H1 (cell line): ENCODE measurements at places on chromosomes 11 and 22. TPM values are rescaled to one million over a fixed set of nuclear protein-coding genes. Genes with fewer than 3 reads are reported as not detected.

DNA sequence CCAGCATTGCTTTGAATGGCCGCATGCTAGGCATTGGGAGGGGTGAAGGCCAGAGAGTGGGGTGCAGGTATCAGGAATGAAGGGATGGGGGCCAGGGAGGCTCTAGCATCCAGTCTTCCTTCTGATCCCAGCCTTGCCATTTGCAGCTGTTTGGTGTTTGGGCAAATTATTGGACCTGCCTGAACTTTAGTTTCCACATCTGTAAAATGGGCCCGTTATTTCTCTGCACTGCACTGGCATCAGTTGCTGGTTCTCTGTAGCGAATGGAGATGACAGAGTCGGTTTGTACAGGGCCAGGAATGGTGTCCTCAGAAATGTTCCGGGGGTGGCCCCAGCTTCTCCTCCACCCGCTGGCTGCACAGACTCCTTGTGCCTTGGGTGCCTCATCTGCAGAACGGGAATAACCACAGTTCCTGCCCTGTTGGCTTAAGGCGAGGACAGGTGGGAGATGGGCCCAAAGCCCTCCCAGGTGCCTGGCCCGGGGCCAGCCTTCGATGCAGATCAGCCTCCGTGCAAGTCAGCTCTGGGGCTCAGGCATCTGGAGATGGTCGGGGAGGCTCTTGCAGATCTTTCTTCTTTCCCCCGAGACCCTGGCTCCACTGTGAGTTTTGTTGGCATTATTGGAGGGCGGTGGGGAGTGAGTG lies 51.4 kb upstream of the SMIM38 start:
- no peak for DNase-seq

DNA sequence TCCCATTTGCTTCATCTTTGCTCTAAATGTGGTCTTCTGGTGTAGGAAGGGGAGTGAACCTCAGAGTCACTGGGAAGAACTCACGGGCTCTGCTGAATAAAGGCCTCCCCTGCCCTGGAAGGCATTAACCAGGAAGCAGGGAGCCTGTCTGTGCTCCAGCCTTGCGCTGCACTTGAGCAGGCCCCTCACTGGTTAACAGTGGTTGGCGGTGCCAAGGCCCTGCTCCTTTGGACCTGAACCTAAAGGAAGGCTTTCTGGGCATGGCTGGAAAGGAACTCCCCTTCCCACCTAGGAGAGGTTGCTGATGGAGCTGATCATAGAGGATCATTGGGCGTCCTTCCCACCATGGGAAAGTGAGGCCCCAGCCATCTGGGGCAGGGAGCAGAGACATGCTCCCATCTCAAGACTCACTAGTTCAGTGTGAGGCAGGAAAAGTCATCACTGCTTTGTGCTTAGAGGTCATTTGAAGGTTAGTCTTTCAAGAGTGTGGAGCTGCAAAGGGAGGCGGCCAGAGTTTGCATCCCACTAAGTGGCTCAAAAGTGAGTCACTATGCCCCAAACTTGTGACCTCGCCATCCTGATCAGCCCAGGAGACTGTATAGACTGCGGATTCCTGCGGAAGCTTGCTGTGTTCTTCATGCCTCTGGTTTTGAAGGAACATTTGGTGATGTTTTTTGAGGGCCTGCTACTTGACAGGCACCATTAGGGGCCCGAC lies 50.4 kb downstream of the DBX1 start:
- DNase-seq: no peak

GRCh38 chr22:30176431-30176830 lies 70.1 kb downstream of the LIF start:
- DNase-seq: no peak

DNA sequence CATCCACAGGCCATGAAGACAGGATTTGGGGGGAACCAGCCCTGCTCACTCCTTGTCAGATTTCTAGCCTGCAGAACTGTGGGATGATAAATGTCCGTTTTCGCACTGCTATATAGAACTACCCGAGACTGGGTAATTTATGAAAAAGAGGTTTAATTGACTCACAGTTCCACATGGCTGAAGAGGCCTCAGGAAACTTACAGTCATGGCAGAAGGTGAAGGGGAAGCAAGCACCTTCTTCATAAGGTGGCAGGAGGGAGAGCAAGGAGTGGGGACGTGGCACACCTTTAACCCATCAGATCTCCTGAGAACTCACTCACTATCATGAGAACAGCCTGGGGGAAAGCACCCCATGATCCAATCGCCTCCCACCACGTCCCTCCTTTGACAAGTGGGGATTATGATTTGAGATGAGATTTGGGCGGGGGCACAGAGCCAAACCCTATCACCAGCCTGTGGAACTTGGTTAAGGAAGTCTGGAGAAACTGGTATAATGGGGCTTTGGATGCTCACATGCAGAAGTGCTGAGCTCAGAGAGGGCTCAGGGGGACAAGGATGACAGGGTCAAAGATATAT lies 50.7 kb downstream of the MYEOV start:
- DNase-seq: no peak

DNA sequence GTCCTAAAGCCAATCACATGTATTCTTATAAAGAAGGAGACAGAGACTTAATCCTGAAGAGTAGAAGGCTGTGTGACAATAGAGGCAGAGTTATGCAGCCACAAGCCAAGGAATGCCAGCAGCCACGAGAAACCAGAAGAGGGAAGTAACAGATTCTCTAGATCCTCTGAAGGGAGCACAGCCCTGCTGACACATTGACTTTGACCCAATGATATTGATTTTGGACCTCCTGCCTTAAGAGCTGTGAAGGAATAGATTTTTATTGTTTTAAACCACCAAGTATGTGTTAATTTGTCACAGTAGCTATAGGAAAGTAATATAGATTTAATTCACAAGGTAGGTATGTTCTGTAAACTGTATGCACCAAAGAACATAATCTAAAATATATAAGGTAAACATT lies 103.6 kb downstream of the TTC17 start:
- no peak for DNase-seq

- no peak for DNase-seq
Measured at GRCh38 chr22:22154040-22154439, 90.5 kb upstream of the VPREB1 start.

DNA sequence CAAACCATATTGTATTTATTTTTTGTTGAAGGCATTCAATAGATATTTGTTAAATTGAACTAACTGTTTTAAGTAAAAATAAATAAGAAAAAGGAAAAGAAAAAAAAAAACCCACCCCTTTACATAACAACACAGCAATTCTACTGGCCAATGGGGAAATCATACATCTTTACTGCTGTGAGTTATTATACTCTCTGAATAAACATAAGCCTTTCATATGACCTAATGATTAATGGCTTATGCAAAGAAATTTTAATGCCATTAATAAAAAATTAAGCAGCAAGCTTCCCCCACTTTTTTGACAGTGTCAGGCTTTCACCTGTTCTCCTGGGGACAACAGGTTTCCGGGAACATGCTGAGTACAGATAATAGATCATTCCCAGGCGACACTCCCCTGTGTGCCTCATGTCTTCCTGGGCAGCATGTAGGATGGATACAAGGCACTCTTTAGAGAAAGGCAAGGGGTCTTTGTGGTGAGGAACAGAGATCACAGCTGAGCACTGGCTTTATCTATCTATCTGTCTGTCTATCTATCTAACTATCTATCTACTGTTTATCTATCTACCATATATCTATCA lies 676.0 kb downstream of the NTM start:
- DNase-seq: no peak

GRCh38 chr11:838441-839279 lies 3.7 kb downstream of the POLR2L start:
- no peak for DNase-seq

DNA sequence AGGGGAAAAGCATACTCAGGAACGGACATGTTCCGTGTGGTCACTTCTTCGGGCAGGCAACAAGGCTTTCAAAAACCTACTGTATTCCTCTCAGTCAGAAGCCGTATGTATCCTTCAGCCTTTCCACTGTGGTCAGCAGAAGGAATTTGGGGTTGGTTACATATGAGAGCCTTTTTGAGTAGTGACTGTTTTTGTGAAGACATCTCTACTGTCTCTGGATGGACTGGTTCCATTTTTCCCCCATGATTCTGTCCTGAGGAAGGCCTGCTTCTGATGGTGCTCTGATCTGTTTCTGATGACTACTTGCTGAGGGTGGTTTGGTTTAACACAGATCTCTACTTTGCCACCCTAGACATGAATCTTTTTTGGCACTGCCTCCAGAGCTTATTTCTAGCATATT lies 63.7 kb upstream of the HORMAD2 start:
- DNase-seq: no peak

DNA sequence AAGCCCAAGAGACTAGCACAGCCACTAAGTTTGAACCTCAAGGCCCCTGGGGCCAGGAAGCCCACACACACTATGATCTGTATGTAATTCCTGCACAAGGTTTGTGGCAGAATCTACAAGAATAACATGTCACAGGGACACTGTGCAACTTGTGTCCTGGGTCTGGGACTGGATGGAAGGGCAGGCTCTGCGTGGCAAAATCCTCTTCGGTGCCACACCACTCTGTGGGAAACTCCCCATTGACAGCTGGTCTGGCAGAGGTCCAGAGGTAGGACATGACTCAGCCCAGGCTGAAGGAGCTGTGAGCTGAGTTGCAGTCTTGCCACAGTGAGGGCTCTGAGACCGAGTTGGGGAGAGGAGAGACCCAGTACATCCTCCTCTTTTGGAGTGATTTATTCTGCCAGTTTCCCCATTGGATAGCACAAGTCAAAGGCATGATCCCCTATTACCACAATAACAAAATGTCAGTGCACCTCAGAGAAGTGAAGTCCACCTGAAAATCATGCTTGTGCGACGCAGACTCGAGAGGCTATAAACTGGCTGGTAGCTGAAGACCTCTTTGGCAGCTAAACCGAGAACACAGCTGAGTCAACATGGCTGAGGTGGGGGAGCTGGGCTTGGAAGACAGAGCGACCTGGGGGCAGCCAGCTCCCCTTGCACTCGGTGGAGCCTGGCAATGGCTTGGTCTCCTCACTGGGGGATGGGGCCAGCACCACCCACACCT lies 23.3 kb upstream of the SERPIND1 start:
- DNase-seq: no peak

- DNase-seq: no peak
Measured at GRCh38 chr11:129365816-129366215, 9.8 kb upstream of the BARX2 start.

DNA sequence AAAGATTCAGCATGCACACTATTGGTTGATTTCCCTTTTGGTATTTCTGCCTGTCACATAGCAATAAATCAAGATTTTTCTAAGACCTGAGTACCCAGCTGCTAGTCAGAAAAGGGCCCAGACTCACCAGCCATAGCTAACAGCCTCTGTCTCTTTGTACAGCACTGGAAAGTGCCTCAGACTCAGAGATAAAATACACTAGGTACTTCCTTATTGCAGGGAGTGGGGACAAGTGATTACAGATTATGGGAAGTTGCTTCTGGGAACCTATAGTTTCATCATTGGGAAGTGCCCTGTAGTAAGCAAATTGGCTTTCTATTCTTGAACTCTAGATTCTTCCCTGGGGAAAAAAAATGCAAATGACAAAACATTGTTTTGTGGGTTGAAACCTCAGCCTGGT lies at the start of gene CASP5:
TSS of gene CASP5 (minus strand) at position 166 of the 400 bp plus-strand sequence. CDS start at position 134, 32 bp downstream.
- no peak for DNase-seq

- DNase-seq: no peak
Measured at GRCh38 chr11:132300283-132300682, 929.9 kb downstream of the NTM start.

DNA sequence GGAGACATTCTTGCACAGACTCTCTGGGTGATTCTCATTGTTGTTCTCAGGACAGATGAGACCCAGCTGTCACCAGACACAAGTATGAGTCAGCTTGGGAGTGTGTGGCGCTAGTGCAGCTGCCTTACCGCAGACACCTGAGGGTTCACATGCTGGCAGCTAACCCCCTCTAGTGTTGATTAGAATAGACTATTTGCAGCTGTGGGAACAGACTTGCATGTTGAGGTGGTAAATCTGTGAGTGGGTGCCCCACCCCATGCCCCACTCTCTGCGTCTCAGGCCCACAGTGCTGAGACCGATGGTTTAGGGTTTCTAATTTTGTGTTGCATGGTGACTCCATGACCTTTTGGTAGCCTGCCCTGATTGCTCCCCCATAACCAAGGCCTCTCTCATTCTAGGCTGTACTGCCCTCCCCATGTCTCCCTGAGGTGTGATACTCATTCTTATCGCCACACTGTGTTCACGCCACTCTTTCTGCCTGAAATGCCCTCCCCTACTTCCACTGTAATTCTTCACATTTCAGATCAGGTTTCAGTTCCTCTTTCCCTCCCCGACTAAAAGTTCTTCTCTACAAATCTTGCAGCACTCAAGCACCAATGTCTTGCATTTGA lies 73.7 kb upstream of the KIRREL3 start:
- no peak for DNase-seq

DNA sequence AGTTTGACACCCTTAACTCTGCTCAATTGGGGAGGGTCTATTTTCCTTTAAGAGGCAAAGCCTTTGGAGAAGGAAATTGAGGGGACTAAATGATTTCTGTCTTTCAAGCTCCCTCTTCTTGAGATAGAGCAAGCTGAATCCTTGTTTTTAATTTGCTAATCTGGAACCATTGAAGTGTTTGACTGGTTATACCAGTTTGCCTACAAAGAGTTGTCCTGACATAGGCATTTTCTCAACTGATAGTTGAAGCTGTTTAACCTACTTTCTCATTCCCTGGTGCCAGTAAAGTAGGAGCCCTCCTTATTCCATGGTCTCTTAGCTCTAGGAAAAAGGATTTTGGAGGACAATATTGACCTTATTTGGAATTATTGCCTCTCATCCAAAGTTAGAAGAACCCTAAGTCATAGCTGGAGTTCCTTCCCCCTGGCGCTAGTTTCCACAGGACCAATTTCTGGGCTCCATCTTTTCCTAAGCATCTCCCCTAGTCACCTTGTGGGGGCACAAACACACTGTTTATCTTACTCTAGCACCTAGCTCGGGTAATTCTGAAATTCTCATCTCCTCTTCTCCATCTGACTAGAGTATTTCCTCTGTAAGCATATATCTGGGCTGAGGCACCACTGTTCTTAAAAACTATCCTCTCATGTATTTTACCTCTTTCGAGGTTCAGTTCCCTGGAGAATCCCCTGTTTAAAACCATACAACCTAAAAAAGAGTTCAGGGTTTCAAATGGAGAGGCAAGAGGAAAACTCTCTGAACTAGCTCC lies 7.4 kb downstream of the ZDHHC5 start:
- no peak for DNase-seq

DNA sequence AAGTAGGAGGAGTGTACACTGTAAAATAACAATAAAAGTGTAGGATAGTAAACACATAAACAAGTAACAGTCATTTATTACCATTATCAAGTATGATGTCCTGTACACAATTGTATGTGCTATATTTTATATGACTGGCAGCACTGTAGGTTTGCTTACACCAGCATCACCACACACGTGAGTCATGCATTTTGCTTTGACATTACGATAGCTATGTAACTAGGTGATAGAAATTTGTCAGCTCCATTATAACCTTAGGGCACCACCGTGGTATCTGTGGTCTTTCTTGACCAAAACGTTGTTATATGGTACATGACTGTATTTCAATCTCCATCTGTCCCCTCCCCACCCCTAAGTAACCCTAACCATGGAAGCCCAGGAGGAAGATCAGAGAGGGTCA lies 1.1 kb downstream of the DNAL4 start:
- no peak for DNase-seq

GRCh38 chr11:101046947-101047346 lies 82.7 kb downstream of the PGR start:
- no peak for DNase-seq

Gene MIAT
- 33.8 and 36.0 TPM in 2 replicates for total RNA-seq

Gene APOL3
- not detected in 2 replicates for total RNA-seq

Gene MRGPRF
- 11.0 and 11.9 TPM in 2 replicates for total RNA-seq
